ENCODE measurements at places on chromosomes 1 and 21. TPM values are rescaled to one million over a fixed set of nuclear protein-coding genes. Genes with fewer than 3 reads are reported as not detected.

DNA sequence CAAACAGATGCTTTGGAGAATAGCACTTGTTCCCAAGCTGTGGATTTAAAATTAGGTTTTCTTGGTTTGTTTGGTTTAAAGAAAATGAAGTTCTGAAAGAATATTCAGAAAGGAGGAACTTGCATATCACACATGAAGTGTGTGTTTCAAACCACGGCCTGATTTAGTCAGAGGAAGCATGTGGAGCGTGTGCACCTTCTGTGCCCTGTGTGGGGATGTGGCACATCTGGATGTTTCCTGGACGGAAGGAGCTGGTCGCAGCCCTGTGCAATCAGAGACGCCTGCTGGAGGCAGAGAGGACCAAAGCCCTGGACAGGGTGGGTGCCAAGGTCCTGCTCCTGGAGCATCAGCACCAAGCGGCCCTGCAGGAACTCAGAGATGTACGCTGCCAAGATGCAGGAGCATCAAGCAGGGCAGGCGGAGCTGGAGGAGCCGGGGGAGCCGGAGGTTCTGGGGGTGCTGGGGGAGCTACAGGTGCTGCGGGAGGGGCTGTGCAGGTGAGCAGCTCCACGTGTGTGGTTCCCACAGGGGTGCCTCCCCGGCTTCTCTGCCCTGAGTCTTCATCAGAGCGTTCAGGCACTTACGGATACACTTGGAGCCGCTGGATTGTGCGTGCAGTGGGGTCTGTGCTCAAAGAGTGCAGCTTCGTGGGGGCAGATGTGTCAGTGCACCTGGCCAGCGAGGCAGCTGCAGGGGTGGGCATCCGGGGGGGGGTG is 45.7 kb downstream of the PCNT start:
- DNase-seq, result no peak

DNA sequence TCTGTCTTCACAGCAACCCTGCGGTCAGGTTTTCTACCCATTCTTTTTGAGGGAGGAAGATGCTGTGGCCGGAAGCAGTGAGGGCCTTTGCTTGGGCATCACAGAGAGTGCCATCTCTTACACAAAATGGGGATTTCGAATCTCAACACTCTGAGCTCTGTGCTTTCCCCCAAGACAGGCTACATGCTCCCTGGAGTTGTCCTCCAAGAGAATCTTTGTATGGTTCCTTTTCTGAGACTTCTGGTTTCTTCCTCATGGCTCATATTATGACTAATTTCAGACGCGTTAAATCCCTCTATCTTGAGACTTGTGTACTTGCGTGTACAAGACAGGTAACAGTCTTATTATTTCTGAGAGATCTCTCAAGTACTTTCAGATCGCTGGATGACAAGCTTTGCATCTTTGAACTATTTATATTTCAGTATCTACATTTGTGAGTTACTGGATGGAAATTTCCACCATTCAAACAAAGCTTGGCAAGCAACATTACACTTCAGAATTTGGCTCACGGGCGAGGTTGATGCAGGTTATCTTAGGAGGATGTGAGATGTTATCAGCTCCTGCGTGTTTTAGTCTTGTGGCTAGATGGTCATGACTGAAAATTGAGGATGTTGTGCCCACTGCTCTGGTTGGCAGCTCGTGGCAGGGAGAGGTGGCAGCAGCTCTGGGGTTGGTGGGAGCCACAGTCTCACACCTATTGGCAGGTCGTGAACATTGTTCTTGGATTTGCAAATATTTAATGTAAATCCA is 19.4 kb downstream of the ABCG1 start:
- no peak for DNase-seq

DNA sequence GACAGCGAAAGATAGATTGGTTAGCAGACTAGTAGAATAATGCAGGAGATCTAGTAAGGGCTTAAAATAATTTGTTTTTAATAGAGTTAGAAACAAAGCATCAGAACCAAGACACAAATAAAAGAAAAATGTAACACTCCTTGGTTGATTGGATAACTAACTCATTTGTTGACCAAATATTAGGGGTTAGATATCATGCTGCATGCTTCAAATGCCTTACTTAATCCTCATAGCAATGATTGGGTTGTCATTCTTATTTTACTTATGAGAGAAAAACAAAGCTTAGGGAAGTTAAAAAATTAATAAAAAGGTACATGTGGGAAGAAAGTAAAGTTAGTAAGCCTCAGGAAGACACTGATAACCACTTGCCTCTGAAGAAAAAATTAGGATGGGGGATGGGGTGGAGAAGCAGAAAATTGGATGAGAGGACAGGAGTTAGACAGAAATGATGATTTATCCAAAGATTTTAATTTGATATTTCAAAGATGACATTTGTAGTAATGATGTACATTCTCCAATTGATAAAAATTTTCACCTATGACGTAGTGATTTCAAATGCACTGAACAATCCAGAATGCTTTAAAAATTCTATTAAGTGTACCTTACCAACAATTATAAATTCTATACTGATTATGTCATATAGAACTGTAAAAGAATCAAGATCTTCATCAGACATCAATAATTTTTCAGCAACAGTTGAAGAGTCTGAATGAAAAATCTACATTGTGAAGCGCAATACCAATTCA is 374.7 kb downstream of the COL11A1 start:
- no peak for DNase-seq

The TRPM2 gene
- not detected for total RNA-seq

- no peak for DNase-seq
Measured at GRCh38 chr1:22471610-22472009, 20.0 kb downstream of the ZBTB40 start.

DNA sequence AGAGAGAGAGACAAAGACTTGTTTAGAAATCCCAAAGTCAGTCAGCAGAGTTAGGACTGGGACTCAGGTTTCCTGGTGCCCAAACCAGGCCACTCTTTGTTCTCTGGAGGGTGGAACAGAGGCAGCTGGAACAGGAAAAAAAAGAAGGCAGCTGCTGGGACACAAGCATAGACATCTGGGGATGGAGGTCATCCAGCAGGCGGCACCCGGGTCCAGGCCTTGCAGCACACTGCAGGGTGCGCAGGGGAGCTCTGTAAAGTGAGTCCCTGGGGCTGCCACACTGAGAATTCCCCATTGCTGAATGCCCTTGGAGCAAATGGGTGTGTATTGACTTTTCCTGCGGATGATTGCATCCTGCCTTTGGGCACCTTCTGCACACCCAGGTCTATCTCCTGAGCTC is 222.9 kb upstream of the CSF3R start:
- DNase-seq, result no peak

DNA sequence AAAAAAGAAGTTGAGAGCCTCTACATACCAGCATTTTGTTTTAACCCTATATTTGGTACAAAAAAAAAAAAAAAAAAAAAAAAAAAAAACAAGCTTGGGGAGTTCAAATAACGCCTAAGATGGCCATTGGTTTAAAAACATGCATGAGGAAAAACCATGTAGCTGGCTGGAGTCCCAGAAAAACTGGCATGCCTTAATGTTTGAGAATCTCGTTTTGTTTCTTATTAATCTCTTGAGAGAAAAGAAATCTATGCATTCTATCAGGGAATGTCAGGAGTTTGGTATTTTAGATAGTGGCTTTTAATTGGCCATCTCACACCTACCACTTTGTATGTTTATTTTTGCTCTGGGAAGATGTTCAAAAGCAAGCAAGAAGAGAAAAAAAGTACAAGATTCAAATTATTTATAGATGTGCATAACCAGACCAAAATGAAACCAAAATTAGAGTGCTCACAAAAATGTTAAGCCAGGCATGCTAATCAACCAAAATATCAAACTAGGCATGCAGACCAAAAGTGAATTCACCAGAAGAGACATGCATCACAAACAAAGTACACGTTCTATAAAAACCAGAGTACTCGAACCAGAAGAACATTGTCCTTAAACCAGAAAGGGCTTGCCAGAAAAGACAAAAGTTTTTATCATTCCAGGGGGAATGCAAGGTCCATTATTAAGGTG is 156.6 kb downstream of the AK5 start:
- no peak for DNase-seq

The LYPLA2 gene
- 88.9 TPM for total RNA-seq

GRCh38 chr1:179226738-179227137 is 2.7 kb downstream of the ABL2 start:
- DNase-seq, result no peak

The NT5C1A gene
- not detected for total RNA-seq

Measured in neural crest cell (in vitro differentiated cells).